ENCODE measurements at places on chromosomes 7 and 10.

GRCh38 chr7:20113427-20114027 lies 103.7 kb downstream of the MACC1 start:
- DNase-seq, result peak; percentile 14

- no peak for DNase-seq
These were observed 115.2 kb upstream of the FGFR2 start for GRCh38 chr10:121713486-121713885.

DNA sequence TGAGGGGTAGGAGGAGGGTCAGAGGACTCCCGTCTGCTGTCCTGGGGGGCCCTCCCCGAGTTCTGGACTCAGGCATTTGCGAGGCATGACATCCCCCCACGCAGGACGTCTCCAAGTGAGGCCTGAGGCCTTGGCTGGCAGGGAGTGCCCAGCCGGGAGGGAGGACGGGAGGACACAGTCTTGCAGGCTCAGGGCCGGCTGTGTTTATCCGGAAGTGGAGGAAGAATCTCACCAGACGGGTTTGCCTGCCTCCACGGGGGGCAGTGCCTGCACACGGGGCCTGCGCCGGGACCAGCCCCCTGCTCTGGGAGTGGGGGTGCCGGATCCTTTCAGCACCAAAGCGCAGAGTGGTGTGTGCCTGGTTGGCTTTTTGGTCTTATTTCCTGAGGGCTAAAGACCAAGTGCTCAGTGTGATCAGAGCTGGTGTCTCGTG lies 10.9 kb downstream of the PWWP2B start:
- DNase-seq, result peak; percentile 54

DNA sequence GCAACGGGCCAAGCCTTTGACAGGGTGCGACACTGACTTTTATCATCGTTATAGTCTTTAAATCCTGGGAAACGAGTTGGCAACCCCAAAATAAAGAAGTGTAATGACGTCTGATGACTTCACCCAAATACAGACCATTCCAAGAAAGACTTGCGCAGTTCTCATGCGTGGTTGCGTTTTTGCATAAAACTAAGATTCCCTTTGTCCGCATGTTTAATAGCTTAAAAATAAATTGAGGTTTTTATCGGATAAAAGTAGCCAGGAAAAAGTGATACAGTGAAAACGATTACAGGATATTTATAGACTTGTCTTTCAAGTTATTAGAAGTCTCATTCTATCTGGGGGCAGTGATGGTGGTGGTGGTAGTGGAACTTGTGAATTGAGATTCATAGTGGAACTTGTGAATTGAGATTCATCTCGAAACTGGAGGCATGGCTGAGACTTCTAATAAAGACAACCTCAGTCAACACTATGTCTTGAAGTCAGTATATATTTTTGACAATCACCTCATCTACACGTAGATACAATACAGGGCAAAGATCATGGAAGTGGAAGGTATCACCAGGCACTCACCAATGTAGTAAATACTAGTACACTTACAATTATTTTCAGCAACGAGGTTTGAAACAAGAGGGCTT lies 1.2 kb upstream of the NAMPT start:
- peak; percentile 10 for DNase-seq

DNA sequence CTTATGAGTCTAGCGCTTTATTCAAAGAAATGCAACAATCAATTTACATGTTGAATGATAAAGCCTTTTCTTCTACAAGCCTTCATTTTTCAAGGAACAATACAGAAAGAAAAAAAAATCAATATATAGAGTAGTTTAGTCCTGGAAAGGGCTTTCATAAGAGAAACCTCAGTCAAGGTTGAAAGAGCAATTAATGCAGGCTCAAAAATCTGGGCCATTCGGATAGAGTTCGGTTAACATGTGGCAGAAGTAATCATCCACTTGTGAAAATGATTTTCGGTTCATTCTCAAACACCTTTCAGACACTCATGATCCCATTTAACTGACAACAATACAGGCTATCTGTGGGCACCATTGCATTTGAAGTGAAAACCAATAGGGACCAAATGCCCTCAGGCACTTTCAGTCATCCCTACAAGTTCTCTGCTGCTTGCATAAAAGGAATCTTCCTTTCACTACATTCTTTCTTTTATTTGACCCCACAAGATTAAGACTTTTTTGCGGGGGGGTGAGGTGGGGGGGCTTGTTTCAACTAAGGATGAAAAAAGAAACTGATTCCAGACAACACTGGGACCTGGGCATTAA lies 177.9 kb downstream of the RNF133 start:
- DNase-seq, result no peak

GRCh38 chr10:23402856-23403255 lies 36.0 kb upstream of the OTUD1 start:
- DNase-seq, result no peak

All from hematopoietic multipotent progenitor cell treated with erythropoietin and hydrocortisone succinate and interleukin-3 and kit ligand, for 6 days (in vitro differentiated cells).